ENCODE measurements at places on chromosomes 6 and 20.
A peak's percentile ranks its signal among the peaks of the same experiment; 100 is the strongest.

- no peak for DNase-seq
These were observed 32.7 kb upstream of the MANEA start for GRCh38 chr6:95544517-95545225.

DNA sequence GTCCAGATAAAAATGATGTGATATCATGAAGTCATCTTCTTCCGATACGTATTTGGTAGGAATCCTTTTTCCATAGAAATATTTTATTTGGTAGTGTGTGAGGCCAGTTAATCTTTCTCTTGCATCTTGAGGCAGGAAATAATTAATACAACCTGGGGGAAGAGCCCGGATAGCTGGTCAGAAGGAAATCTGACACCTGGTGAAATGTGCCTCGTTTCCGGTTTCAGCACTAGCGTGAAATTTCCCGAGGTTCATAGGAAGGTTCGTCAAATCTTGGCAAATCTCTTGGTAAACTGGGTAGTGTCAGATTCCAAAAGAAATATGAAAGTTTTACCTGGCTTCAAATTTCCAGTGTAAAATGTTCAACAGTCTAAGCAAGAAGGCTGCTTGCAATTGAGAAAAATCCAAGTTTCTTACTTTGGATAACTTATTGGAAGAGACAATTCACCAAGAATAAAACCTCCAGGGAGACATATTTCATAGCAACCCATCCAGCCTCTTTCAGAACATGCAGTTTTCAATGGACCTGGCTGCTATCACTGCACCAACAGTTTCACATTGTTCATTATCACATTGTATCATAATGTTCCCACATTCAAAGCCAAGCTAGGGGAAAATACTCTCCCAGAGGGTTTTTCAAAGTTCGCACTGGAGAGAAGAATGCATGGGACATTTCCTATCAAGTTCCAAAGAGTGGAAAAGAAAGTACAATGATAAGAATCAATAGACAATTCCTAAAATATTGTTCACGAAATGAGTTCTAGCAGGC is 454.5 kb upstream of the CITED2 start:
- DNase-seq = no peak

DNA sequence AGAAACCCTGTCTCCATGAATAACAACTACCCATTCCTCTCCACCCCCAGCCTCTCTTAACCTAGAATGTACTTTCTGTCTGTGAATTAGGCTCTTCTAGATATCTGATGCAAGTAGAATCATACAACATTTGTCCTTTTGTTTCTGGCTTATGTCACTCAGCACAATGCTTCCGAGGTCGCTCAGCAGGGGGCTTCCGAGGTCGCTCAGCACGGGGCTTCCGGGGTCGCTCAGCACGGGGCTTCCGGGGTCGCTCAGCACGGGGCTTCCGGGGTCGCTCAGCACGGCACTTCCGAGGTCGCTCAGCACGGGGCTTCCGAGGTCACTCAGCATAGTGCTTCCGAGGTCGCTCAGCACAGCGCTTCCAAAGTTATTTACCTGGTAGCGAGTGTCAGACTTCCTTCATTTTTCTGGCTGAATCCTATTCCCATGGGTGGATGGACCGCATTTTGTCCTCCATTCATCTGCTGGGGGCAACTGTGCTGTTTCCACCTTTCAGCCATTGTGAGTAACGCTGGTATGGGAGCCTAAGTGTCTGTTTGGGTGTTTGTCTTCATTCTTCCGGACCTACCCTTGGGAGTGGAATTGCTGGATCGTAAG is 31.0 kb upstream of the BHLHE23 start:
- DNase-seq = no peak

- DNase-seq = no peak
These were observed 38.8 kb upstream of the ID1 start for GRCh38 chr20:31566319-31566657.

DNA sequence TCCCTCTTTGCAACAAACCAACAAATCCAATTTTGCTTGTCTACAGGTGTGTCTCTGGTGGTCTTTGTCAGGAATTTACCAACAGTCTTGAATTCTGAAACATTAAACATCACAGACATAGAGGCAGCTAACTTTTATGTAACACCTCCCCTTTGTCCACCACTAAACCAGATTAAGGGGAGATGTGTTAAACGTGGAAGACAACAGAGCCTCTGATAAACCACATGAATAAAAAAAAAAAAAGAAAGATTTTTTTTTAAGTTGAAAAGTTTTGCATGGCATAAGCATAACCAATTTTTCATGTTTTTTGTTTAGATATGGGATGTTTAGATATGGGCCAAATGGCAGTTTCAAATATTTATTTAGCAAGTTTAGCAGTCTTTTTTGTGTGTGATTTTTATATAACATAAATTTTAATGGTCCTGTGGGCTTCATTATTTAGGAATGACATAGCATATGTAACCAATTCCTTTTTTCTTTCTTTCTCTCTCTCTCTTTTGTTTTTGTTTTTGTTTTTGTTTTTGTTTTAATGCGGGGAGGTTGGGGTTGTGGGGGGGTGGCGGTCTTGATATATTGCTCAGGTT is 60.7 kb upstream of the BTN3A2 start:
- DNase-seq = no peak

- DNase-seq = peak; percentile 38
These were observed 5.7 kb upstream of the FKBP5 start for GRCh38 chr6:35694462-35694861.

DNA sequence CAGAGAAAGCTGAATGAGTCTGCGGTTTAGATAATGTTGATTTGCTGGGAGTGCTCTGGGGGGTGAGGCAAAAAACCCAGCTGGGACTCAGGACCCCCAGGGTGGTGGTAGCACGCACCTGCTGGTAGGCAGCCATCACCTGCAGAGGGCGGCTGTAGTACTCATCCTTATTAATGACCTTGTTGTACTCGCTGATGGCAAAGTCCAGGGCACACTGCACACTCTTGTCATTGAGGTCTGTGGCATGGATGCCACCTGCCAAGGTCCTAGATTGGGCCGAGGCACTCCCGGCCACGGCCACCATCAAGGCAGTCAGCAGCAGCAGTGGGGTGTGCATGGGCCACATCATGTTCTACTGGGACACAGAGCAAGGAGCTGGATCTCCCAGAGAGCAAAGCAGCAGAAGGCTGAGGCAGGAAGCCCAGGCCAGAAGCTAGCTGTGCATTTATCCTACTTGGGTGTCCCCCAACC is at the start of gene CST5:
Gene CST5 (minus strand): TSS at position 421 of the 471 bp plus-strand sequence. CDS start 72 bp downstream, at position 349.
- no peak for DNase-seq

DNA sequence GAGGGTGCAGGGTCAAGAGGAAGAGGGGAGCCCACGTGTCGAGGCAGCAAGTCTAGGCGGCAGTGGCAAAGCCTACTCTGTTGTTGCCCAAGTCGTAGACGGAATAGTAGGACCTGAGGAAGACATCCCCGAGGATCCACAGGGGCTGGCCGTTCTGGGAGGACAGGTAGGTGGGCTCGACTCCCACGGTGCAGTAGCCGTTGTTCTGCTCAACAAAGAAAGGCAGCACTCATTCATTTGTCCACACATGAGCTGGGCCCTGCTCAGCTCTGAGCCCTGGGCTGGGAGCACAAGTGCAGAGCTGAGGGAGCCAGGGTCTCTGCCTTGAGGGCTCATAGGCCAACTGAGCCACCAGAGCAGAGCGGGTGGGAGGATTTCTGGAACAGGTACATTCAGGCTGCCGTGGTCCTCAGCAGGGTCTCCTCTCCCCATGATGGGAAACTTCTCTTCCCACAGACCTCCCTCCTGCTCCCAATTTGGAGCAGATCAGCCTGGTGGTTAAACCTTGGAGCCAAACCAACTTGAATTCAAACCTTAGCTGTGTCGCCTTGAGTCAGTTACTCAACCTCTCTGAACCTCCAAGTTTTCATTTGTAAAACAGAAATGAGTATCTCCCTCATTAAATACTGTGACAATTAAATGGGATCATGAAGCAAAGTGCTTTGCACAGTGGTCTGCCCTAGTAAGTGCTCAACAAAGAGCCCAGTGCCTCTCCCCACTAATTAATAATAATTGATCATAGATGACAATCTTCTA is 1.6 kb upstream of the TFEB start:
- DNase-seq = no peak

DNA sequence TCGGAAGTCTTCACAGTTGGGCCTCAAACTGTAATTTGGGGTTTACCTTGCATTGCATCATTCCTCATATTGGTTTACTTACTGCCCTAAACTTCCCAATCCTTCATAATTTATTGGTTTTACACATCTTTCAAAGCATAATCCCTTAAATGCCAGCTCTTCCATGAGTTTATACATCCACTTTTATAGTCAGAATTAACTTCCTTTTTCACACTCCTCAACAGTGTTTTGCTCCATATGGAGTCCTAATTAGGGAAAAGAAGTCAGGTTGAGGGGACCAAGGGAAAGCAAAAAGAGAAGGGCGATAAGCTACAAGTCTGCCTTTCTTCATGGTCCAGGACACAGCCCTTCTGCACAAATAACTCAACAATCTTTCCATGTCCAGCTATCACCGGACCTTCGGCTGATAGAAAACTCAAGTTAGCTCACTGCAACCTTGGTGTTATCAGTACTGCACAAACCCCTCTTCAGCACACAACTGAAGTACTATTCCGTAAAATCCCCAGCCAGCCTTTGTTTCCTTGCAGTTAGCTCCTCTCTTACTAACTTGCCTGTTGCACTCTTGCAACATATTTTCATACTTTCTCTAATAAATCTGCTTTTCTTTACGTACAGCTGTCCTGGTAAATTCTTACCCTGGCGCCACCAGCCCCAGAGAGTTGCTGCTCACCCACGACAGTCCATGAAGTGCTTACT is 2.0 kb downstream of the EEF1E1 start:
- no peak for DNase-seq

DNA sequence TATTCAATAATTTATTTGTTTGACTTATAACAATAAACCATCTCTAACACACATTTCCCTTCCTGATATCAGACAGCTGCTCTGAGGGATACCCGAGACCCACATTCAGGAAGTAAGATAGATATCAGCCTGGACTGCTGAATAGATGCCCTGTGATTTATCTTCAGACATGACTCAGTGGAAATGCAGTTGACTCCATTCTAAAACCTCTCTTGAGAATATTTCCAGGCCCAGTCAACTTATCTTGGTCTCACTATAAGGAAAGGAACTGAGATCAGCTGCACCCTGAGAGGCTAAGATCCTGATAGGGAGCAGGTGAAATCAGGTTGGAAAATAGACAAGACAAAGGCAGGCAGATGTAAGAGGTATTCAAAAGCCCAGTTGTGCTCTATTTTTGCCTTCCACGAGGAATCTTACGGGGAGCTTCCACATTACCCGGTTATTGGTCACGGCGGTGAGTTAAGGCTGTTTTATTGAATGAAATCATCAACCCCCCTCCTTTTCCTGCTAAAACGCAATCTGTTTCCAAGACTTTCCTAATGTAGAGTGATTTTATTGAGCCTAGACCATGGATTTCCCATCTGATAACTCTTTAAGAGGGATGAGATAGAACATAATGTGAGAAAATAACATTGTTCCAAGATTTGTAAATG is 25.5 kb downstream of the C6orf15 start:
- DNase-seq = peak; percentile 42

DNA sequence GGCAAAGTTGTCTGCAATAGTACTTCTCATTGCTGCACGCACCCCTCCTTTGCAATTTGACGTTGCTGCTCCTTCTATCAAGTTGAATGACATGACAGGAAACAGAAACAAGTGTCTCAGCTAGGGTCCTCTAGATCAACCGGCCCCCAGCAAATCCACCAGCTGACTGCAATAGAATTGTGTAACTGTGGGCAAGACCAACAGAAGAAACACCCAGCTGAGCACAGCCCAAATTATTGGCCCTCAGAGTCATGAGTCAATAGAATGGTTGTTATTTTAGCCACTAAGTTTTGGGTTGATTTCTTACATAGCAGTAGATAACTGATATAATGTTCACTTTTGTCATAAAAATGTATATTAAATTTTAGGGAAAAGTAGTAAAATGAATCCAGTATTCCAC is 202.7 kb downstream of the MAFB start:
- no peak for DNase-seq

GRCh38 chr6:2531426-2532215 is 219.1 kb downstream of the MYLK4 start:
- DNase-seq = peak; percentile 95

GRCh38 chr20:35232575-35232974 is 6.1 kb downstream of the MMP24 start:
- DNase-seq = peak; percentile 5

GRCh38 chr6:167797476-167798265 is 29.0 kb upstream of the AFDN start:
- no peak for DNase-seq

DNA sequence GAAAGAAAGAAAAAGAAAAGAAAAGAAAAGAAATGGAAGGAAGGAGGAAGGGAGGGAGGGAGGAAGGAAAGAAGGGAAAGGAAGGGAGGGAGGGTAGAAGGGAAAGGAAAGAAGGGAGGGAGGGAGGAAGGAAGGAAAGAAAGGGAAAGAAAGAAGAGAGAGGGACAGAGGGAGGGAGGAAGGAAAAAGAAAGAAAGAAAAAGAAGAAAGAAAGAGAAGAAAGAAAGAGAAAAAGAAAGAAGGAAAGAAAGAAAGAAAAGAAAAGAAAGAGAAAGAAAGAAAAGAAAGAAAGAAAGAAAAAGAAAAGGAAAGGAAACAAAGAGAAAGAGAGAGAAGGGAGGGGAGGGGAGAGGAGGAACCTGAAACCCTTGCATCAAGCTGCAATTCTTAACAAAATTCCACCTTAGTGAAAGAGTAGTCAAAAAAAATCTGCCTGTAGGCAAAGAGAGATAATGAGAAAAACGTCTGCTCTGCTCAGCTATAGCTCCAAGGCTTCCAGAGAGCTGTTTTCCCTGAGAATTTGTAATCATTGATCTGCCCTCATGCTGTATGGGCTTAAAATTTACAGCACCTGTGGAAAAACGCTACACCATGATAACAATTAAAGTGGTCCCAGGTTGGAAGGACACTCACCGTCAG is 16.7 kb upstream of the MYCT1 start:
- DNase-seq = no peak

DNA sequence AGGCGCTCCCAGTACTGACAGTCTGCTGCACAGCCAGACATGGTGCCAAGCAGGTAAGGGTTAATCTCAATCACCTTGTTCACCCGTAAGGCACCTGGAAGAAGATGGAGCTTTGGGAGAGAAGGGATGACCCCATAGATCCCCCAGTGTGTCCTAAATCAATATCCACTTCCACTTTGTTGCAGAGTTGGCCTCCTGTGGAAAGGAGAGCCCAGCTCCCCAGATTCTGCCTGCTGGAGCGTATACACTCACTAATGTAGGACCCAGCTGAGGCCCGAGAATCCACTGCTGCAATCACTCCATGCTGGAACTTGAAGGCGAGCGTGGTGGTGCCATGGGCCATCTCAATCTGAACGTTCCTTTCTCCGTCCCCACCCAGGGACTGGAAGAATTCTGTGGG is 1.2 kb downstream of the PSMB8 start:
- no peak for DNase-seq

- peak; percentile 42 for DNase-seq
These were observed 97.7 kb downstream of the KCNB1 start for GRCh38 chr20:49384437-49385434.

DNA sequence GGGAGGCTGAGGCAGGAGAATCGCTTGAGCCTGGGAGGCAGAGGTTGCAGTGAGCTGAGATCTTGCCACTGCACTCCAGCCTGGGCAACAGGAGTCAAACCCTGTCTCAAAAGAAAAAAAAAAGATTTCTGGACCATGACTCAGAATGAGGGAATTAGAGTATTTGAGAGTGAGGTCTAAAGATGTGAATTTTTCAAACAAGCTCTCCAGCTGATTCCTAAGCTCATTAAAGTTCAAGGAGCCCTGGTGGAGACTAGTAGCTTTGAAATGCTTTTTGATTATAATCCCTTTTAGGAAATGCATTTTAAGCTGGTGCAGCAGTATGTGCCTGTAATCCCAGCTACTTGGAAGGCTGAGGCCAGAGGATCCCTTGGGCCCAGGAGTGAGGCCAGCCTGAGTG is 21.8 kb upstream of the SRF start:
- DNase-seq = no peak

GRCh38 chr20:33729101-33729500 is 2.7 kb upstream of the ZNF341 start:
- DNase-seq = no peak

GRCh38 chr6:166907373-166907841 is 48.9 kb downstream of the RNASET2 start:
- DNase-seq = no peak

Data from fibroblast of lung (primary cell).